Right ventricle myocardium superior (tissue), 1 donor: ENCODE measurements at places on chromosomes 1 and 21. TPM values are rescaled to one million over a fixed set of nuclear protein-coding genes. Genes with fewer than 3 reads are reported as not detected.

- DNase-seq = no peak
These were observed 95.1 kb upstream of the KRTAP19-8 start for GRCh38 chr21:31133243-31133830.

DNA sequence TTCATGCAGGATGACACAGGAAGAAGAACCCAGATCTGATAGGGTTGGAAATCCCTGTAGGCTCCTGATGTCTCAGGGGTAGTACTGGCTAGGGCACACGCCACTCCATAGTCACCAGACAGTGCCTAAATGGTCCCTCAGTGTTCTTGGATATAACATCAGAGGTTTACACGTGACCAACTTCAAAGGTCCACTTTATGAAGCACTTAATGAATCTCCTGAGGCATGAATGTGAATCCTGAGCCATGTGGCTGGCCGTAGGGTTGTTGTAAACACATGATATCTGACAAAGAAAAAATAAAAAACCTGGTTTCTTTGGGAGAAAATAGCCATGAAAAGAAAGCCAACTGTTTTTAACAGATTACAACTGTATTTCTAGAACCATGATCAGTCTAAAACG, 27.5 kb downstream of the SLC6A17 start:
- DNase-seq = no peak

DNA sequence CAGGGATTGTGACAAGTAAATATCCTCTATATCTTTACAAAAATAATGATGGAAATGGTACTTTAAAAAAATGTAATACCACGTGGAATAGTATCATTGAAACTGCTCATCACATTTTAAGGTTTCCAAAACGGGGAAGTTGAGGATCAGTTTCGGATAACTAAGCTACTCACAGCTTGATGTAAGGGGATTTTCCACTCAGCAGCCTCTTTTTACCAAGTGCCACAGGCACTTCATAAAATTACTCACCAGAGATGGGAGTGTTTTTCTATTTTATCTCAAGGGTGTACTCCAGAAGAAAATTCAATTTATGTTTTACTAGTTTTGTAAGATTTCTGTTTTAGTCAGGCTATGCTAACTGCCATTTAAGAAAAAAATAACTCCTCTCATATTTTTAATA, 91.7 kb downstream of the TPR start:
- DNase-seq = no peak

GRCh38 chr1:157639800-157640199, 41.9 kb upstream of the FCRL4 start:
- DNase-seq = no peak

GRCh38 chr1:231666220-231666936, 39.8 kb downstream of the DISC1 start:
- DNase-seq = no peak

DNA sequence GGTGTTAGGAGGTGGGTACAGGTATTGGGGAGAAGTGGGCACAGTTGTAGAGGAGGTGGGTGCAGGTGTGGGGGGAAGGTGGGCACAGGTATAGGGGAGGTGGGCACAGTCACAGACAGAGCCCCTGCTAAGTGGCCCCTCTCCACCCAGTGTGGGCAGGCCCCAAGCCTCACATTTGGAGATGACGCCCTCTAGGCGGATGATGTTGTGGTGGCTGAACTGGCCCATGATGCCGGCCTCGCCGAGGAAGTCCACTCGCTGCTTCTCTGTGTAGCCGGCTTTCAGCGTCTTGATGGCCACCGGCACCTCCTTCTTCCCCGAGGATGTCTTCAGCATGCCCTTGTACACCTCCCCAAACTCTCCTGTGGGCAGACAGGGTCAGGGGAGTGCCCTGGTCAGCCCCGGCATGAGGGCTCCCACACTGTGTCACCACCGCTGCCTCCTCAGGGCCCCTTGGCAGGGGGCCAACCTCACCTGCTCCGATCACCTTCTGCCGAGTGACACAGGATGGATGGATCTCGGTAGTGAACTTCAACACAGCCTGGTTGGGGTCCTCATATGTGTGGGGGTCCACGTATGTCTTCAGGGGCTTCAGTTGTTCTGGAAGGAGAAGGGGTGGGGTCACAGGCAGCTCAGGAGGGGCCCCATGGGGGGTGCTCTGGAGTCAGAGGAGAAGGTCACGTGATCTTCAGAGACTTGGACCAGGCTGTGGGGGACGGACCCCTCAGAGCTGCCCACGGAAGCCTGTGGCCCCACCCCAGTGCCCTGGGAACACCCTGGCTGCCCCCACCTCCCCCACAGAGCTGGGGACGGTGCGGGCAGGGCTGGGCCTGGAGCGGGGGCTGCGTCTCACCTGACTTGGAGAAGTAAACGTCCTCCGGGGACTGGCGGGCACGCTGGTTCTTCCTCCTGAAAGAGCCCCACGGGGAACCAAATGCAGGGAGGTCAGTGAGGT, 22.6 kb downstream of the EPHA2 start:
- DNase-seq = no peak

DNA sequence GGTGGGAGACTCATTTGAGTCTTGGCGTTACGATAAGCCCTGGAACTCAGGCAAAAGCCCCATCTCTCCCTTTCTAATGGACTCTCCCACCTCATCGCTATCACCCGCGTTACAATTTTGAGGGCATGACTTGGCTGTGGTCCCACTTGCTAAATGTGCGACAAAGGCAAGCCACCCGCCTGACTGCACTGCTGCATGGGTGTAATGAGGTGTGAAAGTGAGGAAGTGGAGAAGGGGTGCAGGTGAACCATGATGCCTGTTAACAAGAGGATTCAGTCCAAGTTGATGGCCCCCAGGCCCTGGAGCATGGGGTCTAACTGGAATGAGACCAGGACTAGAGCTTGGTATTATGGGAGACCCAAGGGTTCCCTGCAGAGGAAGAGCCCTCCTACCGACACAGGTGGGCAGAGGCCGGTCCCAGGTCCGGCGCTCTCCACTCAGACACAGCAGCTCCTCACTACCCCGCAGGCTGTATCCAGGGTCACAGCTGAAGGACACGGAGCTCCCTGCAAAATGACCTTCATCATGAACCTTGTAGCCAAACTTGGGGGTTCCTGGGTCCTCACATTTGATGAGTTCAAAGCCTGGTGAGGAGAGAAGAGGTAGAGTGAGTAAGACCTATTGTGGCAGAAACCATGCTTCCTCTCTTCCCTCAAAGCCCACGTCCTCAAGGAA, 165.4 kb upstream of the HMGB4 start:
- no peak for DNase-seq

- DNase-seq = no peak
These were observed 49.7 kb downstream of the FHAD1 start for GRCh38 chr1:15296585-15297321.

GRCh38 chr1:172724232-172724631, 65.3 kb downstream of the FASLG start:
- DNase-seq = no peak

Gene CLEC20A
- total RNA-seq = not detected

Gene MRPS14
- total RNA-seq = 27.8 TPM

Gene LAMB3
- total RNA-seq = 5.0 TPM
